ENCODE measurements at places on chromosomes 11 and 22. TPM values are rescaled to one million over a fixed set of nuclear protein-coding genes. Genes with fewer than 3 reads are reported as not detected.

SSTR3 gene
- polyA plus RNA-seq: not detected

GUCY1A2 gene
- 0.26 TPM for polyA plus RNA-seq

PMM1 gene
- 46.4 TPM for polyA plus RNA-seq

SERPING1 gene
- polyA plus RNA-seq: 4.5 TPM

IGLL5 gene
- not detected for polyA plus RNA-seq

DTX4 gene
- 0.02 TPM for polyA plus RNA-seq

KCTD14 gene
- 0.25 TPM for polyA plus RNA-seq

DNAL4 gene
- polyA plus RNA-seq: 15.1 TPM

OR8D4 gene
- polyA plus RNA-seq: not detected

DGCR8 gene
- polyA plus RNA-seq: 23.9 TPM

TRPM5 gene
- not detected for polyA plus RNA-seq

TEX12 gene
- polyA plus RNA-seq: 0.15 TPM
